ENCODE measurements at places on chromosomes 11 and 22.

- DNase-seq, result no peak
Observed at GRCh38 chr22:48332438-48333322, 1495.0 kb downstream of the BRD1 start.

DNA sequence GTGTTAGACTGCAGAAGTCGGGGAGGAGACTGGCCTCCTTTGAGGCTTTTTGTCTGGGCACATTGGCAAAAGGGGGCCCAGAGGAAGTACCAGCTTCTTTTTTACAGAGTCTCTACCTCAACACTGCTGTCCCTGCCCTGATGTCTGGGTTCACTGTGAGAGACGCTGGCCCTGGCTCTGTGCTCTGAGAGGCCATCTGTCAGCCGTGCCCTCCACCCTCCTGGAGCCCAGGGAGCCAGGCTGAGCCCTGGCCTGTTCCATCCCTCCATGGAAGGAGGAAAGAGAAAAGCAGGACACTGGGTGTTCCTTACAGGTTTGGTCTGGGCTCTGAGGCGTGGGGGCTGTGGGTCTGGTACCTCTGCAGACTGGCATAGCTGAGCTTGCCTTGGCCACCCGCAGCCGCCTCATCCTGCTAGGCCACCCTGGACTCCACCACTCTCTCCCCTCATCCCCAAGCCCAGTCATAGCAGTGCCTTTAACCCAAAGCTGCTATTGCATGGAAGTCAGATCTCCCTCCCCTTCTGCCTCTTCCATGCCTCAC, 105.5 kb upstream of the PARVA start:
- no peak for DNase-seq

DNA sequence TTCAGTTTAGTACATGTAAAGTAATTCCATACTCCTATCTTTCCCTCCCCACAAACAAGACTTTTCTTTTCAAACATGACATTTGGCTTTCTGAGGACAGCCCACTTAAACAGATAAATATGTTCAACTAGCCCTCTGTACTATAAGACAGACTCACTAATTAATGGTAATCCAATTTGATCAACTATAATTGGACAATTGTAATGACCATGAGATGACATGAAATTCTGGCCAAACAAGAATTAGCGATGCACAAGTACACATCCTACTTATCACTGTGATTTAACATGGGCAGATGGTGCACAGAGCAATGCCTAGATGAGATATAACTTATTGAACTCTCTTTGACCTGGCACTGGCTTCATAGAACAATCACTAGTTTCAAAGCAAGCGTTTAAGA, 1033.7 kb upstream of the CCDC90B start:
- DNase-seq, result no peak

DNA sequence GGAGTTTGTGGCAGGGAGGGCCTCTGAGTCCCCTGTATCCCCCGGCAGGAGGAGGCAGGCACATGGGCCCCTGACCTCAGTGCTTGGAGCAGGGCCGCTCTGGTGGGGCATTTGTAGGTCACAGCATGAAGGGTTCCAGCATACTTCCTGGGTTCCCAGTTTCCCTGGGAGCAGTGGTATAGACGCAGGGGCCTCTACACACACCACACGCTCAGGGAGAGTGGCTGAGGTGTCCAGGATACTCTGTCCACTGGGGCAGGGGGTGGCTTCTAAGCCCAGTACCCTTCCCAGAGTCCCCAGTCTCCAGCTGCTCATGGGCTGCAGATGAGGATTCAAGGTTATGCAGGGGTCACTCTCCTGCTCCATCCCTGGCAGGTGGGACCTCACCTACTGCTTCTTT, 6.1 kb downstream of the LSP1 start:
- no peak for DNase-seq

GRCh38 chr11:119065369-119065768, 2.2 kb upstream of the VPS11 start:
- no peak for DNase-seq

DNA sequence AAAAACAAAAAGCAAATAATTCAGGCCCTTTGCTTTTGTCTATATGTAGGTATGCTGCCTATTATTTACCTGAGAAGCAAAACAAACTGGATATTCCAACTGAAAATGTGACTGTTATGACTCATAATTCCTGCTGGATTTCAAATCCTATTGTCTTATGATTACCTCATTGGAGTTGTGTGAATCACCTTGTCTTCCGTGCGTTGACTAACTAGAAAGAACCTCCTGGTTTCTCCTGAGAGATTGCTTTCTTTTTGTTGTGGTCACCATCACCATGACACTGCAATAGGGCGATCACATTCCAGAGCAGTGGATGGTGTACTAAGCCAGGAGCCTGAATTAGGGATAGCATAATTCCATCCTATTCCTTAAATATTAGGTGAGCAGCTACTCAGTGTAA, 23.0 kb upstream of the EXPH5 start:
- no peak for DNase-seq

- DNase-seq, result no peak
Observed at GRCh38 chr22:44385781-44386180, 73.0 kb upstream of the SHISAL1 start.

DNA sequence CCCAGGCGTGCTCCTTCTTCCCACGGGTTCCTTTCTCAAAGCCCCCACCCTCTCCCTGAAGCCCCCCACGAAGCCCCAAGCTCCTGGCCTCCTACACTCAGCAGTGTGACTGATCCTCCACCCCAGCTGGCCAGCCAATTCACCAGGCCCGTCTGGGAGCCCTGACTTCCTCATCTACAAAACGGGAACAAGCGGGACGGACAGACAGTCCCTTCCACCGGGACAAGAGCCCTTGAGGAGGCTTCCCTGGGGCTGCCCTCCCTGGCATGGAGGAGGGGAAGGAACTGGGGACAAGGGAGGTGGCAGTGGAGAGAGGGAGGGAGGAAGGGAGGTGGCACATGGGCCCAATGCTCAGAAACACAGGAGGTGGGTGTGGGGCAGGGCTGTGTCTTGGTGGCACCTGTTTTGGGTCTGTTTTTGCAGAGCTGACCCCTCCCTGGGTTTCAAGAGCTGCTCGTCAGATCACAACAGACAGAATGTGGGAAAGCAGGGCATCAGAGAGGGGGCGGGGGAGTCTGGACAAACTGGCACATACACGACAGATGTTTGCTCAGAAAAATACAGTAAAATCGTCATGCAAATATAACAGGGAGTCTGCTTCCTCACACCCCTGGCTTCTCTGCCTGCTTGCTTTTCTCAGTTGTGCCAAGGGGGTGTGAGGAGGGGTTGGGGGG, 56.8 kb downstream of the ELFN2 start:
- no peak for DNase-seq

DNA sequence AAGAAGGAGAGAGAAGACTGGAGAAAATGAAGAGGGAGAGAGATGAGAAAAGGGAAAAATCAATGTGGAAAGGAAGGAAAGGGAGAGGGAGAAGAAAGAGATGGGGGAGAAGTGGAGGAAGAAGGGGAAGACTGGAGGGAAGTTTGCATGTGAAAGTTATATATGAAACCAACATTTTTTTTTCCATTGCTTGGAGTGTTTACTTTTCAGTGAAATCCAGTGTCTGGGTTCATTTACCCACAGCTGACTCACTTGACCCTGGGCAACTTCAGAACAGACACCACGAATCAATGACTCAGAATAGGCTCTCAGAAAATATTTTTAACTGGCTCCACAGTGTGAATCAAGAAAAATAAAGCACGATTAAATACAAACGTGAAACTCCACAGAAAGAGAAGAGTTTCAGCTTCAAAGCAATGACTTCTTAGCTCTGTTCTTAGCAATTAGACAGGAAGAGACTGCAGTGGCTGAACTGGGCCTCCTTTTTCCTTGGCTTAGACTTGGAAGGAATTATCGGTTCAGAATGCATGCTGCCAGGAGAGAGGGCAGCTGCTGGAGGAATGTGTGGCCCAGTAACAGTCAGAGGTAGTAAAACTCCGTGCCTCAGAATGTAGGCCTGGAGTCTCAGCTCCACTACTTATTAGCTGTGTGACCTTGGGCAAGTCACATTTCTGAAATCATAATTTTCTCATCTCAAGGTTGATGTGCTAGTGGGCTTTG, 237.5 kb downstream of the MIAT start:
- no peak for DNase-seq

- no peak for DNase-seq
Observed at GRCh38 chr11:95461348-95461747, 230.3 kb upstream of the SESN3 start.

DNA sequence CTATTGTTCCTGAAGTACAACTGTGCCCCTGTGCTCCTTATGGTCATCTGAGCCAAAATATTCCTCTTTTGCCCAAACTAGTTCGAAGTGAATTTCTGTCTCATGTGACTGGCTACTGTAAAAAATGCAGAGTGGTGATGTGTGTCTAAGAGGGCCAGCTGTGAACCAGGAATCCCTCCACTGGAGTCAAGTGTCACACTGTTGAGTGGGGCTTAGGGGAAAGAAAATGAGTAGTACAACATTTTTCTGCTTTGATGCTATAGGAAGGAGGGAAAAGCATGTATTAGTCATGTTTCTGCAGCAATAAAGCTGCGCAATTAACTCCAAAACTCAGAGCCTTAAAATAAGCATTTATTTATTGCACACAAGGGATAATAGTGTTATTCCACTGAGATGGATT, 39.8 kb upstream of the HMGXB4 start:
- no peak for DNase-seq

DNA sequence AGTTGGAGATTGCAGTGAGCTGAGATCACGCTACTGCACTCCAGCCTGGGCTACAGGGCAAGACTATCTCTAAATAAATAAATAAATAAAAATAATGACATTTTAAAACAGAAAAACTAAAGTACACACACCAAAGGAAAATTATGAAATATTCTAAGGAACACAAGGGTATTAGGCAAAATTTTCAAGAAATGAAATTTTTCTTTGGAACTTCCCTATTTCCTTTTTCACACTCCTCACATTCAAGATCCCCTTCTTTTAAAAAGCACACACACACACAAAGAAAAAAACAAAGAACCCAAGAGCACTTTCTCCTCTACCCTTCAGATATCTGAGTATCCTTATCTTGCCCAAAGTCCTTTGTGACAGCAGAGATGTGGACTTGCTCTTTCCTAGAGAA, 92.8 kb downstream of the CCDC73 start:
- DNase-seq, result no peak

DNA sequence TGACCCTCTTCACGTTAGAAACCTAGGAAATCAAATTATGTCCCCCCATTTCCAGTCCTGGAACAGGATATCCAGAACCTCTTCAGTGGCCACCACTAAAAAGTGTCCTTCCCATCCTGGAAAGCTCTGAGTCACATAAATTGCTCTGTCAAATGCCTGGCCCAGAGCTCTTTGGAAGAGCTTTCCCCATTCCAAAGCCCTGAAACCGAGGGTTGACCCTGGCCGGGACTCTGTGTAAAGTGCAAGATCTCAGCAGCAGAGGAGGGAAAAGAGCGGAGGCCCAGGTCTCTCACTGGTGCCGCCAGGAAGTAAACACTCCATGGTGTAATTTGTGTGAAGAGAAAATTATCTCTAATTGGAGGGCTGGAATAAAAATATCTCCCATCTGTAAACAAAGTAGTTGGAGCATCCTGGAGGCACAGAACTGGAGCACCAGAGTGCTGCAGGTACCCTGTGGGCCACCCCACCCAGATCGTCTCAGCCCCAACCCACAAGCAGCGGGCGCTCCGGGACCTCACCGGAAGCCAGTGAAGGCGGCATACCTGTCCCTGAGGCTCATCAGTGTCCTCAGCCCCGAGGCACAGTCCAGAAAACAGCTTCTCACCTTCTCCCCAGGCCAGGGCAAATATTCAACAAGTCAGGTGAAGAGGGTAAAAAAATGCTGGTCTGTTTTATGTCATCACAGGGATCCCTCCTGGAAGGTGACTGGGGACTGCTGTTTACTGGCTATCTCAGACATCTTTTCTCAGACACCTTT, 4.7 kb upstream of the JAM3 start:
- no peak for DNase-seq

DNA sequence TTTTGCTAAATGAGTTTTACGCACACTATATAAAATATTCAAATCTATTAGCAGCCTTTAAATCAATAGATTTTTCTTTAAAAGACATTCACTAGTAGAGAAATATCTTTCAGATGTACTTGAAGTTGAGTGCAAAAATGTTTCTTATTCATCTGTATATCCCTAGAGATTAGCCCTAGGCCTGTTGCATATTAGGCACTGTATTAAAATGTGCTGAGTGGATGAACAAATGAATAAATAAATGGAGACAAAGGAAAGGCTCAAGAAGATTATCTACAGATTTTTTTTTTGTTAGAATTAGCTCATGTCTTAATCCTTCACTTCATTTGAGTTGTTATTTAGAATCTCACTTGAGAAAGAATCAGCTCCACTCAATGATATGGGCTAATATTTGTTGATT, 12.0 kb upstream of the MMP13 start:
- no peak for DNase-seq

DNA sequence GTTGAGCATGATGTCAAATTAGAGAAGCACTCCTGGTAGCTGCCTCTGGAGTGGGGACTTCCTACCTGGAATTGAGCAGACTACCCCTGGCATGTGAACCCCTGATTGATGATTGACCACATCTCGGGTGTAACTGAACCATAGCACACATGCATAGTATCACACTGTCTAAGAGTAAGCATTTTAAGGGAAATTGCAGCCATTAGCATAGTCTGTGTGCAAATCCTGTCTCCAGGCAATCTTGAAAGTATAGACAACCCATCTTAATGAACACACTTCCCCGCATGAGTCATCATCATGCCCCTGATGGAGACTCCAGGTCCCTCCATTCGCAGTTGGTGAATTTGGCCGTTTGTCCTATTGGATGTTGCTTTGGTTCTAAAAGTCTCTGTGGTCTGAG, 131.3 kb downstream of the C11orf91 start:
- DNase-seq, result no peak

DNA sequence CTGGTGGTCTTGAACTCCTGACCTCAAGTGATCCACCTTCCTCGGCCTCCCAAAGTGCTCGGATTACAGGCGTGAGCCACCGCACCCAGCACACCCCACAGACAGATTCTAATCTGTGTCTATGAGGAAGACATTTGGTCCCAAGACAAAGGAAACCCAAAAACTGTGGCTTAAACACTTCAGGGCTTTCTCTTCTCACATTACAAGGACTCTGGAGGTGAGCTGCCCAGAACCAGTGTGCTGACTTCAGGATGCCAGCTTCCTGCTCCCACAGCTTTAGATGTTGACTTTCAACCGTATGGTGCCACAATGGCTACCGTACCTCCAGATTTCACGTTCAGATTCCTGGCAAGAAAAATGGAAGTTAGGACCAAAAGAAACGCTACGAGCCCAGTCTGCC, 32.2 kb upstream of the SYT7 start:
- no peak for DNase-seq

DNA sequence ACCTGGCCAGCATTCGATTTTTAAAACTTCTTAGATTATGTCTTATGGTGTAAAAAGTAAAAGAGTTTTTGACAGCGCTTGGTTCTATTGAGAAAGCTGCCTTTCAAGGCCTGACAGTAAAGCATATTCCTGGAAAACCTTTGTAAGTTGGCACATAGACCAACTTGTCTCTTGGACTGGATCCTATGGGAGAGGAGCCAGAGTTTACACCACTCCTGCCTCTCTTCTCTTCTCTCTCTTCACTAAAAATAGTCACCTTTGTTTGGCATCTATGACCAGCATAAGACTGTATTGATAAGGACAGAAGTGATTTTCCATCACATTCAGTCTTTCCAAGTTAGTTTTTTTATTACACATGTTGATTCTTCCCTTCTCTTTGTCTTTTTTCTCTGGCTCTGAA, 33.7 kb downstream of the CSRP3 start:
- no peak for DNase-seq
